ENCODE measurements at places on chromosomes 12 and 14.
A peak's percentile ranks its signal among the peaks of the same experiment; 100 is the strongest.

DNA sequence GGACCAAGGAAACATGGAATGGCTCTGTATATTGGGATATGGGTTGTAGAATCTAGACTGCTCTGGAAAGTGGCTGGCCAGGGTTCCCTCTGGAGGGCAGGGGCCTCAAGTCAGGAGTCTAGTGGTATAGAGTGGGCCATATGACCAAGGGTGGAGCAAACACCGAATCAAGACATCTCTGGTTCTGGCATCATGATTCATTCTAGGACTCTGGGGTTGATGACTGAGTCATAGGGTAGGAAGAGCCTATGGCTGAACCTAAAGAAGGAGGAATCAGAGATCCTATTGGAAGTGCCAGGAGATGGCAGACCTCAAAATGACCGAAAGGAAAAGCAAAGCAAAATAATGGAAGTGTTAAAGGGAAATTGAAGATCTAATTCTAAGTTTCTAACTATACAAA, 356.4 kb upstream of the PRICKLE1 start:
- no peak for DNase-seq

DNA sequence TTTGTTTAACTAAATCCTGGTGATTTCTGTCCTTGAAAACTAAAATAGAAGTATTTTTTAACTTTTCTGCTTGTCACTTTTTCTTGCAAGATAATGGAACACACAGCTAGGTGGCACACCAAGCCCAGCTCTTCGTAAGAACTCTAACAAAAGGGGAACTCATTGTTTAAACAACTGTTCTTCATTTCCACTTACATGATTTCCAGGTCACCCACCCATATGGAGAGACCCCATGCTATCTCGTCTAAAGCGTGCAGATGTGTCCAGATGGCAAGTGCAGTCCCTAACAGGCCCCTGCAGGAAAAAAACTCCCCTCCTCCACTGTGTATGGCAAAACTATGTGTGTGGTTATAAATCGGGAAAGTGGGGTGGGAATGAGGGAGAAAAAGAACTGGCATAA, 43.3 kb upstream of the NT5DC3 start:
- DNase-seq: no peak

DNA sequence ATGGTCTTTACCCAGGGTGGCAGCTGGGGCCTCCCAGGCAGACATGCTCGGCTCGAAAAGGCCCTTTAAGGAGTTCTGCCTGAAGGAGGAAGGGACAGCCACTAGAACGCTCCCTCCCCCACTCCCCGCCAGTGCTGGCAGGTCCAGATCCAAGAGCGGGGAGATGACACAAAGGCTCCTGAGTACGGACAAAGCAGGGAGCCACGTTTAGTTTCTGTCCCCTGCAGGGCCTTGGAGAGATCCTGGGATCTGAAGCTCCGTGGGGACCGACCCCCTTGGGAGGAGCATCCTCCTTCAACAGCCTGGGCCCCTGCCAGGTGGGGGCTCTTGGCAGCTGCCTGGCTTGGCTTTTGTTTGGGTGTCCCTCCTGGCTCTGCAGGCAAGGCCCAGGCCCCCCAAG, 89.7 kb downstream of the ESRRB start:
- no peak for DNase-seq

- DNase-seq: no peak
Observed at GRCh38 chr14:103128631-103129300, 5.5 kb downstream of the TNFAIP2 start.

DNA sequence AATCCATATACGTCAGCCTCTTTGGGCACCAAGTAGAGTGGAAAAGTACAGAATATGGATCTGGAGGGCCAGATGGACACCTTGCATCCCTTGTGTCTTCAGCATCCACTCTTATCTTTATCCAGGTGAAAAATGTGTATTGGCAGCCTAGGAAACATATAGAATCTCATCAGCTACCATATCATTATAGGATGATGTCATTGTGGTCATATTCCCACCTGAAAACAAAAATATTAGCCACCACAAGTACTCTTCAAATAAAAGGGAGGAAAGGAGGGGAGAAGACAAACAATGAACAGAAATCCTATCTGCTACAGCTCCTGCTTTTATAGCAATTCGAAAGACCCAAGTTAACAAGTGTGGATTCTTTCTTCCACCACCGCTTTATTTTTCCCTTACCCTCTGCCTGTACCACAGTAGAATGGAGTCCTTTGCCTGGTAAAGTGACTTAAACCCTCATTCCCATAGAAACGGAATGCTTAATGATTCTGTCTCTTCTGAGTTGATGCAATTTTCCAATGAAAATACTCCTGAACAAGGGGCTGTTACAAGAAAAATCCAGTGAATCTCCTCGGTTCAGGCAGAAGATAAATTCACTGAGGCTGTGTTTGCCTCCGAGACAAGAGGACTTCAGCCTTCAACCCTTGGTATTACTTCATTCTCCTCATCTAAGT, 13.8 kb upstream of the IL26 start:
- DNase-seq: no peak

GRCh38 chr14:104567141-104567956, 12.2 kb upstream of the C14orf180 start:
- no peak for DNase-seq

DNA sequence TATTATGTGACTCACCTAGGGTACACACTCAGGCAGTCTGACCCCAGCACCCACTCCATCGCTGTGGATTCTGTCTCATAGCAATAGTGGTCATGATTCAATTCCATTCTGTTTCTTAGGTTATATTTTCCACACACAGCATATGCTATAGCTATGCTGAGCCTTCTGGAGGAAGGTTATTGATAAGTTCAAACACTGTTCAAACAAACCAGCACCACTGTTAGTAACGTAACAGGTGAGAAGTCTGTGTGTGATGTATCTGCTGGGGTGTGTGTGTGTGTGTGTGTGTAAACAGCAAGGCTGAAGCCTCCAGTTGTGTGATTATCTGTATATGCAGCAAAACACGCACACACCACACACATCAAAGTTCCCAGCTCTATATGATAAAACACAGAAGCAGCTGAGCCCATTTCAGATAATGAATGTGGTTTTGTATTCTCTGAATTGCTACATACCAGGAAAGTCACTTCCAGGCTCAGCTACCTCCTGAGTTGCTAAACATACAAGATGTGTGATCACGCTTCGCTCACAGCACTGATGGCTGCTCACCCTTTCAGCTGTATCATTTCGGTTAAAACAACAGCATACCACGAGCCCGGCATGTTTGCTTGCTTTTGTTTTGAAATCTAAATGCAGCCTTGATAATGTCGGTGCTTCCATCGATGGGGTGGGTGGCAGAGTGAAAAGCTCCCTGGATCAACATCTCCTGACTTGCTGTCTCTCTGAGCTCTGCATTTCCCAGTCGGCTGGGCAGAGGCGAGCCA, 6.8 kb upstream of the SYNE3 start:
- no peak for DNase-seq

DNA sequence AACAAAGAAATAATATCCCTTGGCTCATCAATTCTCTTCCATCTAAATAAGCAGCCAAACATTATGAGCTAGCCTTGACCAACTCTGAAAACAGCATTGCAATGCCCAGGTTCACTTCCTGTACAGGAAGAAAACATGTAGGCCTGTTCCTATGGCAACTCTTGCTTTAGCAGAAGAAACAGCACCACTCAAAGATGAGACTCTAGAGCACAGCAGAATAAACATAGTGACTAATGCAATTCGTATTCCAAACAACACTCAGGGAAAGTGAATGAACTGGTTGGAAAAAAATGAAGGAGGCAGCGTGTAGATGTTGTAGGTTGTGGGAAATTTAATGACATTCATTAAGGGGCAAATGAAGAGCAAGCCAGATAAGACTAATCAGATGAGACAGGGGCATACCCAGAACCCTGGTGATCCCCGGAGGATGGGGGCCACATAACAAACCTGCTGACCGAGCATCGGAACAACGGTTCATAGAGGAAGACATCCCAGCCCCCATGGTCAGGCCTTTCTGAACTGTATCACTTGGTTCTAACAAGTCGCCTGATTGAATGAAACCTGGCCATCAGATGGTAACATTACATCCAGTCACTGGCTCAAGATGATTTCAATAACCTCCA, 9.0 kb downstream of the ARHGDIB start:
- no peak for DNase-seq

- DNase-seq: no peak
Observed at GRCh38 chr12:42255221-42255865, 17.3 kb upstream of the YAF2 start.

DNA sequence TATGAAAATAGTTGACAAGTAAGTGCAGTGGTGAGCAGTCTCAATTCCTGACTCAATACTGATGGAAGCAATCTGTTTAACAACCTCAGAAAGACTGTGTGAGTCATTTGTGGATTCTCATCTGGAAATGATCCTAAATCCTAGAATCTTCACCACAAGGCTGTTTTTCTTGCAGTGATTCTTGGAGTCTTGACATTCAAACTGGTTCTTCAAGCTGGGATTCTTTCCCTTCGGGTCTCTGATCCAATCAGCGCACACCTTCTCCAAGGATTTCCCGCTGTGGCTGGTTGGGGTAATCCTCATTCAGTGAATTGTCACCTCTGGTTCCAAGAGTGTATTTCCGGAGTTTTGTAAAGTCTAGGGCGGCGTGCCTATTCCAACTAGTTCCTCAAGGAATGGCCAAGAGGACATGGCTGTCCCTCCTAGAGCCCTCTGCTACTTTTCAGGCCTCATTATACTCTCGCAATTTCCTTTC, 37.7 kb upstream of the FOXJ2 start:
- no peak for DNase-seq

DNA sequence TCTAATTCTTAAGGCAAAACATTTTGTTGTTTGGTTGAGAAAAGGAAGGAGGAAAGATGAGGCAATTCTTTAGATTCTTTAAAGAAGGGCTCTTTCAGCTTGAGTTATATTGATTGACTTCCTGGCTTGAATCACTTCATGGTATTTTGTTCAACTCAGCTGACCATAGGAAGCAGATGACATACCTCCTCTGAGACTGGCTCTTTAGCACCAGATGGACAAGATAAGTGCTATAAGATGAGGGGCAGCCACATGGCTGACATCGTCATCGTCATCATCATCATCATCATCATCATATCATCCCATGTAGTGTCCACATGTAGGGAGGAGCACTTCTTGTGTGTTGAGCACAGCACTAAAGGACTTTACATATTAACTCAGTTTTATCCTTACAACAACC, 81.3 kb downstream of the SSPN start:
- DNase-seq: no peak

- DNase-seq: no peak
Observed at GRCh38 chr12:17810399-17810798, 279.6 kb downstream of the RERGL start.

DNA sequence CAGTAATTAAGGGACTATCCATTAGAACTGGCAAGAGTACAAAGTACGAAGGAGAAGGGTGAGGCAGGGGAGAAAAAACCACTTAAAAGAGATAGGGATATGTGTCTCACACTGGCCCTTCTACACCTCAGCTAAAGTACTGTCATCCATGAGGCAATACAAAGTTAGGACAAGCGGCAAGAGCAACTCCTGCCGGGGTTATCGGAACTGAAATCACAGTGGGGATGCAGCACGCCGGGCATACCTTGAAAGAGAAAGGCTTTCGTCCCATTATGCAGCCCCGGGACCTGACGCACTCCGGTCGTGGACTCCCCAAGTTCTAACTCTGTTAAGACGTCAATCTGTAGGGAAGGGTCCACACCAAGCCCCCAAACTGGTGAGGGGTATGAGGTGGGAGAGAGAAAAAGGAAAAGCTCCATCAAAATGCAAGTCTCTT, 1.1 kb downstream of the NELL2 start:
- DNase-seq: no peak

- DNase-seq: no peak
Observed at GRCh38 chr12:76790564-76791552, 26.9 kb downstream of the ZDHHC17 start.

DNA sequence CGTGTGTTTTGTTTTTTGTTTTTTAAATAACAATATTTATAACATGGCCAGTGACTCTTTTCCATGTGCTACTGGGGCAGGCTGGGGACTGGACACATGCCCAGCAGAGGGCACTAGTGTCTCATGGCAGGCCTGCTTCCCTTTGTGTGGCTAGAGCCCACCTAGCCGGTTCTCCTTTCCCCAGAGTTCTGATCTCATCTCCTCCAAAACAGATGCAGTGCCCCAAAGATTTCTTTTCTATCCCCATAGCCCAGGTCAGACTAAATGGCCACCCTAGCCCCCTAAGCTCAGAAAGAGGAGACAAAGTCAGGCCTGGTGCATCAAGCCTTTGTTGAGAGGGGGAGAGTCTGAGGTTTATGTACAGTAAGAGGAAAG, 21.2 kb downstream of the PRPF40B start:
- peak; percentile 64 for DNase-seq

Measured in activated CD4-positive, CD25-positive, alpha-beta regulatory T cell treated with anti-CD3 and anti-CD28 coated beads, Interleukin-2, amount 50 U/mL, for 16 hours (primary cell).